ENCODE measurements at places on chromosomes 1 and 21.

DNA sequence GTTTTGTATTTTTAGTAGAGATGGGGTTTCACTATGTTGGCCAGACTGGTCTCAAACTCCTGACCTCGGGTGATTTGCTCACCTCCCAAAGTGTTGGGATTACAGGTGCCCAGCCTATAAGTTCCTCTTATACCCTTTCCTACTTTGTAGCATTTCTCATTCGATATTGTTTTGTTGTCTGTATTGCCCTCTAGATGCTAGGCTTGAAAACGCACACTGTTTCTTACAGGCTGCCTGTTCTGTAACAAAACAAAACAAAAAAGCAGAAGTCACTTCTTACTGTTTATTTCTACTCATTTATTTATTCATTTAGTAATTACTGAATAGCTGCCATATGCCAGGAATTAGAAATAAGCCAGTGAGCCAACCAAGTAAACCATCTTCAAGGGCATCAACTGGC, 136.9 kb upstream of the BMP8A start:
- no peak for DNase-seq

GRCh38 chr1:115067161-115067859, 22.0 kb downstream of the TSPAN2 start:
- no peak for DNase-seq

GRCh38 chr1:85033221-85033620, 15.1 kb downstream of the MCOLN3 start:
- DNase-seq, result no peak

DNA sequence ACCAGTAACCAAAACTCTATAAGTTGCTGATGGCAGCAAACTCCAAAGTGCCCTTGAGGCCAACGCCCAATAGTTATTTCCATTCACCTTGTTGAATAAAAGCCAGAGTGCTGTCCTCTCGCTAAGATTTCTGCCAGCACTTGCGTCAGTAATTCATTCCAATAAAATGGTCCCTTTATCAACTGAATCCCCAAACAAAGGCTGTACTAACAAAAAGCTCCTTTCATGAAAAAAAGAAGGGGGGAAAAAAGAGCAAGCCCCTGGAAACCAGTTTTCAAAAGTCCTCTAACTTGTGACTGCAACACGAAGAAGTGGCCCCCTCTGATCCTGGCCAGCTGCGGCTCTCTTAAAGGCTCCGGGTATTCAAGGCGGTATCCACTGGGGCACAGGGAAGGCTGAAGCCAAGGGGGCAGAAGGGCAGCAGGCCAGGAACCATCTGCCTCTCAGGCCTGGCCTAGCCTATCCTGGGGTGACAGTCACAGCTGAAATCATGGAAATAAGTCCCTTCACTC, 55.8 kb upstream of the ZNF326 start:
- DNase-seq, result no peak

- DNase-seq, result no peak
Observed at GRCh38 chr1:78441921-78442320, 48.9 kb upstream of the PTGFR start.
